ENCODE measurements at places on chromosomes 5 and 9.

- no peak for DNase-seq
Observed at GRCh38 chr9:89888233-89888632, 283.4 kb downstream of the GADD45G start.

DNA sequence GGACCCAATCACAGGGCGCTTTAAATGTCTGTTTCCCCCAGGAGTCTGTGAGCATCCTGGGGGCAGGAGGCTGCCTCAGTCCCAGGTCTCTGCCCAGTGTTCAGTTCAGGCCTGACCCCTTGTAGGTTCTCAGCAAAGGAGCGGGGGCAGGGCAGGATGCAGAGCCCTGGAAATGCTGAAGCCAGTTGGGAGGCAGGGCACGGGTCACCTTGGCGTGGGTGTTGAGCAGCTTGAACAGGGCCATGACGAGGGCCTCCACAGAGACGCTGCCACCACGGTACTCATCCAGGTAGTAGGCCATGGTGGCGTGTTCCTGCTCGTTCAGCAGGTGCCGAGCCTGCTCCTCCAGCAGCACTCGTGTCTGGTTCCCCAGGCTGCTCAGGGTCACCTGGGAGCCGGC is 36.3 kb upstream of the AKNA start:
- DNase-seq, result no peak

- no peak for DNase-seq
Observed at GRCh38 chr5:77852068-77852513, 76.0 kb upstream of the TBCA start.

GRCh38 chr5:151155775-151156506 is 1.6 kb downstream of the ANXA6 start:
- peak; percentile 66 for DNase-seq

DNA sequence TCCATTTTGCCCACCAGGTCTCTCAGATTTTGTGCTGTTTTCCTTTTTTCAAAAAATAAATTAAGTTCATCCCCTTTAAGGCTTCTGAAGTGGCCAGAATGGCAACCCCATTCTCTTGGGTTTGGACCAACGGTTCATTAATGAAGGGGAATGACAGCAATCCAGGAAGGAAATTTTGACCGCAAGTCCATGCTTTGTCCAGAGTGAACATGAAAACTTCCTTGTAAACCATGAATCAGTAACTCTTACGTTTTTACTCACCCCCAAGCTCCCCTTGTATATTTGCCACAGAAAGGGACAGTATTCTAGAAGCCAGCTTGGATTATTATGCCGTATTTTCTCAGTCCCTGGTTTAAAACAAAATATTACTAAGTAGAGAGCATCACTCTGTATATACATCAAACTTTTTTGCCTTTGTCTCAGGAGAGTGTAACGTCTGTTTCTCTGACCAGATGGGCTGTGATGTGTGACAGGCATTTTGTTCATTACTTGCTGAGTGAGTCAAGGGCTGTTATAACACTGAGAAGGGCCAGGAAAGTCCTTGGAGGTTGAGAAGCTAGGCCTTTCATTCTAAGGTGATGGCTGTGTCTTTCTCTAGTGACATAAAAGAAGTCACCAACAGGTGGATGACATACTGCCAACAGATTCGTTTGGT is 148.2 kb downstream of the SMARCA2 start:
- no peak for DNase-seq

GRCh38 chr9:132230605-132231004 is 68.7 kb downstream of the NTNG2 start:
- no peak for DNase-seq

DNA sequence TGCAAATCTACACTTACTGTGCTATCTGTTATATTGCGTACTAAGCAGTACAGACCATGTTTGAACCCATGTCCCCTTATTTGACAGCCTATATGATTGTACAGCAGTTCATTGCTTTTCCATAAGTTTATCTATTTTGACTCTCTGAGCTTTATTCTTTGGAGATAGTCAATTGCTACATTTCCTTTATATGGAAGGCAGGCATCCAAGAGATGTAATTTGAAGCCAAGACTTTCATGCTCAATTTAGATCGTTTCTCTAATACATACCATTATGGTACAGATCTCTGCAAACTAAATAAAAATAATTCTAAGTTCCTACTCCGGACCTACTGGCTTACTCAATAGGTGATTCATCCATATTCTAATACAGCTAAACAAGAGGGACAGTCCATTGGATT is 424.8 kb downstream of the TMEM38B start:
- no peak for DNase-seq

- no peak for DNase-seq
Observed at GRCh38 chr5:83441747-83442146, 29.8 kb upstream of the VCAN start.

DNA sequence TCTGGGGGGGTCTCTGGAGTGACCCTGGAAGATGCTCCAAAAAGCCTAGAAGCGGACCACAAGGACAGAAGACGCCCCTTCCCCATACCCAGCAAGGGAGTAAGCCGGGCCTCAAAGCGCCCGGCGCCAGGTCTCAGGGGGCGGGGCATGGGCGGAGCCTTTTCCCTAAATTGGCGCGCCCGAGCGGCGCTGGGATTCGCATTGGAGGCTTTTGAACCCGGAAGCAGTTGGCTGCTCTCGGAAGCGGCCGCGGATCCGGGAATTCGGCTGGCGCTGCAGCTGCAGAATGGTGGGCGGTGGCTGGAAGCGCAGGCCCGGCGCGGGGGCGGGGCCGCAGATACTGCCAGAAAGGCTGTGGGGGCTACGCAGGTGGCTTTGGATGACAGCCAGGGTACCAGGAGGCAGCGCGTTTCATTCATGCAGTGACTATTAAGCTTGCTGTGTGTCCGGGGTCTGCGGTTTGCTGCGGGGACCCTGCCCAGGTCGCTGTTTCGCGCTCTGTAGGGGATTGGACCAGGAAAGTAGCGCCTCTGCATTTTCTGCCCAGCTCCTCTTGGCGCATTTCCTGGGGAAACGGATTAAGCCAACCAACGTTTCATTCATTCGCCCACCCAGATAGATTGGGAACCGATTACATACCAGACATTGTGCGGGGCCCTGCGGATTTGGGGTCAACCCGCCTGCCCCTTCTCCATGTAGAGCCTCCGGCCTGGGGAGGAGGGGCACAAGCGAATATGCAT is 83.0 kb upstream of the FREM1 start:
- peak; percentile 93 for DNase-seq

DNA sequence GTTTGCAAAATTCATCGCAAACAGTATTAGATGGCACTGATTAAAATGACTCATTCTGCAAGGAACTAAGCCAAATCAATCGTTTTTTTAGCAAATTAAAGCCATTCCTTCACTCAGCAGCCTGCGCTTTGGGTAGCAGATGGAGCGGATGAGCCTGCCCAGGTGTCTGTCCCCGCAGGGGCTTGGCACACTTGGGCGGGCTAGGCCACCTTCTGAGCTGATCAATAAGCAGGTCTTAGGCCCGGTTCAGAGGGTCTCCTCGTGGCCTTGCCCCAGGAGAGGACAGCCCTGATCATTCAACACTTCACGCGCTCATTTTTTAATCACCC is 78.0 kb upstream of the FCN1 start:
- DNase-seq, result no peak

GRCh38 chr9:2809692-2810419 is 34.0 kb downstream of the PUM3 start:
- peak; percentile 38 for DNase-seq

GRCh38 chr9:32161209-32161608 is 223.2 kb upstream of the ACO1 start:
- no peak for DNase-seq

- peak; percentile 40 for DNase-seq
Observed at GRCh38 chr9:68949271-68950000, 64.5 kb downstream of the PRKACG start.

DNA sequence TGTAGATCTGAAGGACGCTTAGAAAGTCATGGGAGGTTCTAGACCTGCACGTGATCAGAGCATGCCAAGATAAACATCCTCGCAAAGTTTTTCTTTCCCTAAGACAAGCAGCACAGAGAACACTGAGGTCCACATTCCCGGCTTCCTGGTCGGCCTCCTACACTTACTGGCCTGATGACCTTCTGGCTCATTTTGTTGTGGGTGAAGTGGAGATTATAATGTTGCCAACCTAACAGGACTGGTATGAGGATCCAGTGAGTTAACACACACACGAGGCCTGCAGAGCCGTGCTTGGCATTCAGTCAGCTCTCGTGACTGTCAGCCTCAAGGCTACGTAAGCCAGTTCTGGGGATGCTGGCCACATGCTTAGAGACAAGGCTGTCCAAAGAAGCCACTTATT is 186.0 kb downstream of the TENT4A start:
- DNase-seq, result no peak

DNA sequence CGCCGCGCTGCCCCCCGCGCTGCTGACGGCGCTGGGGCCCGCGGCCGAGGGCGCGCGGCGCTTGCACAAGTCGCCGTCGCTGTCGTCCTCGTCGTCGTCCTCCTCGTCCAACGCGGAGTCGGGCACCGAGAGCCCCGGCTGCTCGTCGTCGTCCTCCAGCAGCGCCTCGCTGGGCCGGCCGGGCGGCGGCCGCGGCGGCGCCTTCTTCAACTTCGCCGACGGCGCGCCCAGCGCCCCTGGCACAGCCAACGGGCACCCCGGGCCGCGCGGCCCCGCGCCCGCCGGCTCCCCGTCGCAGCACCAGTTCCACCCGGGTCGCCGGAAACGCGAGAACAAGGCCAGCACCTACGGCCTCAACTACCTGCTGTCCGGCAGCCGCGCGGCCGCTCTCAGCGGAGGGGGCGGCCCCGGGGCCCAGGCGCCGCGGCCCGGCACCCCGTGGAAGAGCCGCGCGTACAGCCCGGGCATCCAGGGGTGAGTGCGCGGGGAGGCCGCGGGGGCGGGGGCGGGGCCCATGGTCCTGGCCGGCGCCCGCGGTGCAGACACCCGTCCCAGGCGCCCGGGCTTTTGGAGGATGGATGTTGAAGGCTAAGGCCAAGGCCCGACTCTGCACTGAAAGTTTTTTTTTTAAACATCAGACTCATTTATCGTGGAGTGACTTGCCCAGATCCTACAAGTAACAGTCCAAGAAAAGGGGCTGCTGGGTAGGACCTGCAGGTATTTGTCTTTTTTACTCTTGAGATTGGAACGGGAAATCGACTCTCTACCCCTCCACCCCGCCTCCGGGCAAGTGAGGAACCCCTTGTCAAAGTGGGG is 1.2 kb downstream of the TENT4A start:
- DNase-seq, result no peak

DNA sequence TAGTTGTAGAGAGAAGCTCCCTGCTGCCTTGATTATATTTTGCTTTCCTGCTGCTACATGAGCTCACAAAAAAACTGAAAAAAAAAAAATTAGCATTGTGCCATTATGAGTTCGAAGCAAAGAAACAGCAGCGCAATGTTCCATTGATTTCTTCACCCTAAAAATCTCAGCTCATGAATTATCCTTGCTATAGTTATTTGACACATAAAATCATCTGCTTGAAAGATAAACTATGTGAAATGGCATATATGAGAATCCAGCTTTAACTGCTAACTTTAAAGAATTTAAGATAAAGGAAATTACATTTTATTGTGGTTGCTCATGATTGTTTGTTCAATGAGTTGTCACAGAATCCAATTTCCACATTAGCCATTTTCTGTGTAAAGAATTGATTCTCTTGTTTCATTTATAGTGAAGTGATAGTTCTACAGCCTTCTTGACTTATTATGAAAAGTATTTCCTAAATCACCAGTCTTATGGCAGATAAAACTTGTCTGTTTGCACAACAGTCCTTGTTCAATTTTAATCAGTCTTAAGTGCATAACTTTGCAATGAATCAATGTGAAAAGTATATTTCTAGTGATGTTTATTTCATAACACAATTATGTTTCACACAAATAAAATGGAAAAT is 1275.0 kb upstream of the CDH9 start:
- peak; percentile 50 for DNase-seq

DNA sequence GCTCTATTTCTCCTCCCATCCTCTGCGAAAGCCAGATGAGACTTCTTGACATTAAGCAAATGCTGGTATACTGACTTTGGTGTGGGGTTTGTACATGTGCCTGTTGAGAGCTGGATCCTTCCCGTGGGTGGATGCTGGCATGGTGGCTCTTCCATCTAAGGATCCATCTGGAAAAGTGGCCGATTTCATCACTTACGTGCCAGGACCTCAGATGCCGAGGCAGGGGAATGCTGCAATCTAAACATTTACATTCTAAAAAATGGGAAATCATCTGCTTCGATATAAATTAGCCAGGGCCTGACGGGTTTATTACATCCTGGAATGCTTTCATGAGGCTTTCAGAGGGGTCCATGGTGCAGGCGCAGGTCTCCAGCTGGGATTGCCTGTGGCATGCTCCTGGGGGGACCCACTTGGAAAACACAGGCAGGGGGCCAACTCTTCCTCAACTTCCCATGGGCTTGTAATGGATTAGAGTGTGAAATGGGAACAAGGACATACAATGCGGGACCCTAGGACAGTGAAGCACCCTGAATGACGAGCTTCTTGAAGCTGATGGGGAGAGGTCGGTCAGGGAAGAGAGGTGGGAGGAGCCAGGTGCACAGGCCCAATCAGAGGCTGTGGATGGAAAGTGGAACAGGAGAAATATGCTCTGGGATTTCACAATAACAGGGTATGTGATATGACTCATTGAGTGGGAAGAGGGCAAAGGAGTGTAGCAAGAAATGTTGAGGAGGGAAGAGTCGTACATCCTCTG is 105.5 kb upstream of the PITX1 start:
- peak; percentile 94 for DNase-seq

DNA sequence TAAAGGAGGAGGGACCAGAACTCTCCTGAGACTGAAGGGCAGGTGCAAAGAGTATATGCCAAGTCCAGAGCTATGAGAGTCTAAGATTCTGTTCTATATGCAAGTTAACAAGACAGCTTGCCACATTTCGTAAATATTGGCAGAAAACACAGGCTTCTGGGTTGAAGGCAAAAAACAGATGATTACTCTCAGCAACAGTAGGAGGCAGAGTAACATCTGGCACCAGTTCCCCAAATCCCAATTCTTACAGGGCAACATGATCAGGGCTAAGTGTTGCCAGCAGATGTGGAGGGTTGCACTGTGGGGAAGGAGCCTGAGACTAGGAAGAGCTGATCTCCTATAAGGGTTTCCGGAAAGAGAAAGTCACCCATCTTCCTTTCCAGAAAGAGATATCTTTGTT is 179.4 kb downstream of the PJA2 start:
- no peak for DNase-seq

DNA sequence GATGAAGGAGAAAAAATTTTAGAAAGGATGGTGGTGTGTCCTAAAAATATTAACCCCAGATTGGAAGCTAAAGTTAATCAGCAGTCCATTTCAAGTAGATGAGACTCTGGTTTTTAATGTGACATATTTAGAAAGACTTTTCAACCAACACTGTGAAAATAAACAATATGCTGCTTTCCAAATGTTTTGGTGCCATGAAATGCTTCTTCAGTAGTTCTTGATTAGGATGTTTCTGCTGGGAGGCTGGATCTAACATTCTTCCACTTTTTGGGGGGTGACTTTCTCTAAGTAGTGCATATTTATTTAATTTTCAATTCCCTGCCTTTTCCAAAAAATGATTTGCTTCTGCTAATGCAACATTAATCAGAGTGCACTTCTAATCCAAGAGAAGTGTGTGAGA is 593.3 kb upstream of the DMAC1 start:
- DNase-seq, result no peak

DNA sequence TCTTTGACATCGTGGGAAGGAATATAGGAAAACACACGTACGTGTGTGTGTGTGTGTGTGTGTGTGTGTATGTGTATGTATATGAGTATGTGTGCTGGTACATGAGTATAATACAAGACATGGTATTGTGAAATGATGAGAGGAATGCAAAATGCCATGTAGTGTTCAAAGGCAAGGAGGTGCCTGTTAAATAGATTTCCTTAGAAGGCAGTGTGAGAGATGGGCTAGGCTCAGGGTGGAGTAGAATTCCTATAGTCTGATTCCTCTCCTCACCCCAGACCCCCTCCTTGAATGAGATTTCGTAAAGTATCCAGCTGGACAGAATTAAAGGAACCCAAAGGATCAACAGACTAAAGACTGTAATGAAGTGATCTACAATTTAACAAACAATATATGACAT is 11.1 kb downstream of the GPR21 start:
- DNase-seq, result no peak
